Cardiac muscle cell (in vitro differentiated cells and primary cell): ENCODE measurements at places on chromosomes 7 and 10. TPM values are rescaled to one million over a fixed set of nuclear protein-coding genes. Genes with fewer than 3 reads are reported as not detected.

NKX1-2 gene
- polyA plus RNA-seq = not detected in 2 replicates

IL15RA gene
- polyA plus RNA-seq = 0.36 and 1.4 TPM in 2 replicates

SPOCK2 gene
- 0.85 and 3.9 TPM in 2 replicates for polyA plus RNA-seq

OR13A1 gene
- polyA plus RNA-seq = 0.38 TPM in 1 of 2 replicates, not detected in the other

ANKRD2 gene
- not detected in 2 replicates for polyA plus RNA-seq

FRMPD2 gene
- 1.4 and 2.3 TPM in 2 replicates for polyA plus RNA-seq

DBNL gene
- polyA plus RNA-seq = 69.3 and 129 TPM in 2 replicates

DOCK4 gene
- 5.3 and 7.2 TPM in 2 replicates for polyA plus RNA-seq

SLC16A9 gene
- polyA plus RNA-seq = 2.7 and 3.5 TPM in 2 replicates

CCL24 gene
- polyA plus RNA-seq = not detected in 2 replicates

KIF11 gene
- polyA plus RNA-seq = 7.1 and 31.1 TPM in 2 replicates

PFKP gene
- 677 and 781 TPM in 2 replicates for polyA plus RNA-seq

XRCC2 gene
- 4.1 and 4.4 TPM in 2 replicates for polyA plus RNA-seq

ABCB8 gene
- polyA plus RNA-seq = 18.4 and 20.4 TPM in 2 replicates

TMEM270 gene
- not detected in 2 replicates for polyA plus RNA-seq

ELAPOR2 gene
- 50.6 and 70.7 TPM in 2 replicates for polyA plus RNA-seq

CDC14C gene
- polyA plus RNA-seq = 0.06 TPM in 1 of 2 replicates, not detected in the other

EPHB6 gene
- 15.7 and 25.4 TPM in 2 replicates for polyA plus RNA-seq

ZP3 gene
- 2.4 TPM in 1 of 2 replicates, not detected in the other for polyA plus RNA-seq

CBLL1 gene
- polyA plus RNA-seq = 18.1 and 25.3 TPM in 2 replicates

CACNB2 gene
- polyA plus RNA-seq = 101 and 119 TPM in 2 replicates
